ENCODE measurements at places on chromosomes 1 and 21.

DNA sequence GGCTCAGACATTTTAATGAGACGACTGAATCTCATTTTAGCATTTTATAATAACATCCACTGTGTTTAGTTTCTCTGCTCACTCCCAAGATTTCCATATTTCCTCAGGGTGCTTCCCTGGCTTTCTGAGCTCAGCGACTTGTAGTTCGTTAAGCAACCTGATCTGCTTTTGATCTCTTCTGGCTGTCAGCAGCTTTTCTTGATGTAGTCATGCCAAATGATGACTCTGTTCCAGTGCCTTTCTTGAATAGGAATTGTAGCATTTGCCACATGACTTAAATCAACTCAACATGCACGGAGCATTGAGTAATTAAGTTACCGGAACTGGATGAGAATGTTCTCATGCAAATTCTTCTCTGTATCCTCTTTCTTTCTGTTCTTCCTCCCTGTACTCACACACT is 246.1 kb downstream of the FMN2 start:
- no peak for DNase-seq

- no peak for DNase-seq
Observed at GRCh38 chr1:194710671-194711070, 1524.3 kb upstream of the B3GALT2 start.

GRCh38 chr1:180909462-180909976 is 3.2 kb upstream of the KIAA1614 start:
- DNase-seq: no peak

- DNase-seq: no peak
Observed at GRCh38 chr1:52907068-52907811, 14.3 kb downstream of the ECHDC2 start.

DNA sequence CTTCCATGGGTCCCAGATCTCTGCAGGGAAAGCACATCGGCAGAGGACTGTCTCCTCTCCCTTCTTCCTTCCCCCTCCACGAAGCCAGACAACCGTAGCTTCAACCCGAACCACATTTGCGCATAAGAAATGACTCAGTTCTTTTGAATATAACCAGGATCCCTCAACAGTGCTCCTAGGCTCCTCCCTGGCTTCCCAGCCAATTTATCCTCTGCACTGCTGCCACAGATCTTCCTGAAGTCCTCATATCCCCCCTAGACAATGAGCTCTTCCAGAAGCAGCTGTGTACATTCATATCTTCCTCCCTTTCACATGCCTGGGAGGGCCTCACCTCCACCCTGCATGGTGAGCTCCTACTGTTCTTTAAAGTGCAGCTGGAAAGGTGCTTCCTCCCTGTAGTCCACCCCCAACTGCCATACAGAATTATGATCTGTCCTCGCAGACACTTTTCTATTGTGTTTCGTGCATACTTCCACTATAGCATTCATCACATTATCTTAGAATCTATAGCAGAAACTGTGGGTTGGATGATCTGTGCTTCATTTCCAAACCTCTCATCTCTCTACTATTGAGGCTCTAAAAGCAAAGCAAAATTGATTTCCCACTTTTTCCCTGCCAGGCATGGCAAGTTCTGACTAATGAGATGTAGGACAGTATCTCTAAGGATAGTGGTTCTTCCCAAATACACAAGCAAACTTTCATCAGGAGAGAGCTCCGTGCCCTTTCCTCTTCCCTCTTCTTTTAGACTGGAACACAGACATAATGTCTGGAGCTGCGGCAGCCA is 179.3 kb upstream of the HMGB4 start:
- no peak for DNase-seq

GRCh38 chr1:10185759-10186158 is 24.6 kb upstream of the KIF1B start:
- DNase-seq: no peak
